ENCODE measurements at places on chromosomes 5 and 9.
A peak's percentile ranks its signal among the peaks of the same experiment; 100 is the strongest.

- DNase-seq, result no peak
Measured at GRCh38 chr9:69580582-69581214, 91.5 kb downstream of the APBA1 start.

DNA sequence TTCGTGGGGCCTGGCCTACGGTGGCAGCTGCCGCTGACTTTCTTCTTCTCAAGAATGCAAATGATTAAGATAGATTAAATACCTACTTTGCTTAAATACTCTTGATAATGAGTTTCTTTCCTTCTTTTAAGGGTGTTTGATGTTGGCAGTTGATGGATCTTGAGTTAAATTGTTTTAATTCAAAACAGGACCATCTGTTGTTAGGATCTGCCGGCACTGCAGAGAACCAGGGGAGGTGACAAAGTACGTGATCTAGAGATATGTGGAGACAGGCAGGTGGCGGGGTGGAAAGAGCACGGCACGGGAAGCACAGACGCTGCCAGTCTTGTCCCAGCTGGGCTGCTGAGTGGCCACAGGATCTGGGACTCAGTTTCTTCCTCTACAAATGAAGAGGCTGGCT is 37.9 kb downstream of the MED27 start:
- DNase-seq, result no peak

DNA sequence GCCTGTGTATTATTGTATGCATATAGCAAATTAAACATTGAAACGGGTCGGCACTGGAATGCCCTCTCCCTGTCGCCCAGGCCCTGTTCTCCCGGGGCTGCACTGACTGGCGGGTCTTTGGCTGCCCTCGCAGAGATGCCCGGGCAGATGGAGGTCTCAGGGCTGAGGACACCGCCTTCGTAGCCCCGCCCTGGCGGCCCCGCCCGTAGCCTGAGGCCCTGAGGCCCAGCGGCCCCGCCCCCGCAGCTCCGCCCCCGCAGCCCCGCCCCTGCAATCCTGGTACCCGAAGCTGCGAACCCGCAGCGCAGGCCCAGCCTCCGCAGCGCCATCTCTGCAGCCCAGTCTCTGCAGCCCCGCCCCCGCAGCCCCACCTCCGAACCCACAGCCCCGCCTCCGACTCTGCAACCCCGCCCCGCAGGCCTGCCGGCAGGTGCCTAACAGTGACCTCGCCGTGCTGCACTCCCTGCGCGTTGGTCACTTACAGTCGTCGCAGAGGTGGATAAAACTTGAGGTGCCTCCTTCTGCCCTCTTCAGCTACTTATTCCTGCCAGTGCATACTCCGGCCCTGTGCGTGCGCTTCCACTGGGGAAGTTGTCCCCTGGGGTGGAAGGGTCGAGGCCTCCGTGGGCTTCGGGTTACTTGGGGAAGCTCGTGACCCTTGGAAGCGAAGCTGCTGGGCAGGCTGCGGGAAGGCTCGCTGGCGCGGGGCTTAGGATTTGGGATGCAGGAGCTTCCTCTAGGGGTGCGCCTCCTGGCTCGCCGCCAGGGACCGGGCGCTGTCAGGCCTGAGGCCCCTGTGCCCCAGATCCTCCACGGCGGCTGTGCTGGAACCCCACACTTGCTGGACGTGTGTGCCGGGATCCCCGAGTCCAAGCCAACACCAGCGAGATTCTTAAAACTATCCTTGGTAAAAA is 72.3 kb downstream of the ICE1 start:
- peak; percentile 63 for DNase-seq

DNA sequence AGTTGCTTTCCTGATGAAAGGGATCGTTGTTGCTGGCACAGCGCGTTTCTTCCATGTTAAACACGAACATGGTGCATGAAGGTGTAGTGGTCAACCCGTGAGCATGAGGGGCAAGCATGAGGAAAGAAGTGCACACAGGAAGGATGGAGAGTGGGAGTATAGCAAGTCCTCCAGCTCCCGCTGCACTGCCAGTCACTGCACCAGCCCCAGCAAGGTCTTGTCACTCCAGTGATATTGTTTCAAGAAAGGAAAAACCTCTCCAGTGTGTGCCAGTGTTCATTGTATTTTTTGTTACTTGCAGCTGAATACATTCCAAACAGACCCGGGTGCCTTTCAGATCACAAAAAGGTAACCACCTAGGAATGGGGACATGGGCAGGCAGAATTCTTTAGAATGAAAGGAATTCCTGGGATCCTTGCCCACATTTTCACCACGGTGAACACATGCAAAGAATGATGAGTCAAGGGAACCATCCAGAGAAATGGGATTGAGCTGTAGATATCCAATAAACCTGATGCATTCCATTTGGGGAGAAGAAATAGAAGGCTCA is 186.3 kb downstream of the AOPEP start:
- peak; percentile 61 for DNase-seq

- DNase-seq, result no peak
Measured at GRCh38 chr9:134100040-134100439, 32.2 kb upstream of the BRD3 start.

- no peak for DNase-seq
Measured at GRCh38 chr5:5271786-5272321, 131.7 kb downstream of the ADAMTS16 start.

GRCh38 chr5:172852490-172853354 is 18.7 kb downstream of the ERGIC1 start:
- DNase-seq, result no peak

- peak; percentile 26 for DNase-seq
Measured at GRCh38 chr9:93953496-93954433, 1.4 kb downstream of the BARX1 start.

DNA sequence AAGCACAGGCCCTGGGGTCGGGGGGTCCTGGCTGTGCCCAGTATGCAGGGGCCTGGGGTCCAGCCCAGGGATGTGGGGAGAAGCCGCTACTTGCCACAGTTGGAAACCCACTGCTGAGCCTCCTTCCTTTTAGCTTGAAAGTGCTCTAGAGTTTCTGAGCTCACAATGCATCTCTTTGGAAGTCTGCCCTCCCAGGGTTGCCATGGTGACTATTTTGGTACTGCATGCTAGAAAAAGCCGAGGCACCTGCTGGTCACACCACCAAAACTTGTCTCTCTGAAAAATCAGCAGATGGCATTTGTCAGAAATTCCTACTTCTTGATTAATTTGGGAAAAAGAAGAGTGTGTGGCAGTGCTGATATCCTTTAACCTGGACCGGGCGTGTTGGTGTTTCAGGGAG is 151.8 kb downstream of the SEC61B start:
- DNase-seq, result no peak

Data from adipocyte (in vitro differentiated cells).